ENCODE measurements at places on chromosomes 11 and 22. TPM values are rescaled to one million over a fixed set of nuclear protein-coding genes. Genes with fewer than 3 reads are reported as not detected.

DNA sequence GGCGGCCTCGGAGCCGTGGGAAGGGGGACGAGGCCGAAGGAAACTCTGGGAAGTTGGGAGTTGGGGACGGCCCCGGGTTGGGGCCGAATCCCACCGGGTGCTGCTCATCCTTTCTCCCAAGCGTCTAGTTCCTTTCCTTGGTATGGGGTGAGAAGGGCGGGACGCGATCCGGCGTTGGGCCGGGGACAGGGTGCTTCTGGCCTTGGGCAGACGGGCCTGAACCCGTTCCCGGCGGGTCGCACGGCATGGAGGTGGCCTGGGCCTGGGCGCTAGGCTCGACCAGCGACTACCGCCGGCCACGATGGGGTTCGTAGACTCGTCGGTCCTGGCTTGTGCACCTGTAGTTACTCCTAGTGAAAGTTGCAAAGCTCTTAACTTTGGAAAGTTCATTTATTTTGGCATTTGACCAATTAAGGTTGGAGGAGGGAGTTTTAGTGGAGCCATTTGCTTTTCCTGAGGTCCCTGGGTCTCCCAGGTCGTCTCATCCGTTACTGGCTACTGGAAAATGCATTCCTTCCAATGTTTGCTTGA lies 1.0 kb downstream of the SYT9 start:
- H3K36me3 ChIP-seq: no peaks in the 10 kb centered on the region
- DNase-seq: no peak
- H3K27me3 ChIP-seq: peaks cover 21% of the 10 kb centered on the region
- no peak overlapping the region for H3K4me3 ChIP-seq

SHISAL1 gene
- total RNA-seq: not detected

DNA sequence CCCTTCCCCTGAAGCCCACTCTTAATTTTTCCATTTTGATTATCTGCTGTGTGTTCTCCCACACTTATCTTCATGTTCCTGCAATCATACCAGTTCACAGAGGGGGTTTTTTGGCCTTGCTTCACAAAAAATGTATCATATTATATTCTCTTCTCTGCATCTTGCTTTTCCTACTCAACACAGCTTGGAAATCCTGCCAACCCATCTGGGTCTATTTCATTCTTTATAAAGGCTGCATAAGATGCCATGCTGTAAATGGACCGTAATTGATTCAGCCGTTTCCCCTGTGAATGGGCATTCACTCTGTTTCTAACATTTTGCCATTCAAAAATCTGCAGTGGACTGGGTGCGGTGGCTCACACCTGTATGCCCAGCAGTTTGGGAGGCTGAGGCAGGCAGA lies 30.5 kb downstream of the CD6 start:
- no peak for DNase-seq
- H3K4me1 ChIP-seq: peaks cover 17% of the 10 kb centered on the region
- H3K27ac ChIP-seq: no peak overlapping the region
- no peaks in the 10 kb centered on the region for H3K36me3 ChIP-seq
- H3K27me3 ChIP-seq: no peaks in the 10 kb centered on the region
- no peak overlapping the region for H3K4me3 ChIP-seq

DNA sequence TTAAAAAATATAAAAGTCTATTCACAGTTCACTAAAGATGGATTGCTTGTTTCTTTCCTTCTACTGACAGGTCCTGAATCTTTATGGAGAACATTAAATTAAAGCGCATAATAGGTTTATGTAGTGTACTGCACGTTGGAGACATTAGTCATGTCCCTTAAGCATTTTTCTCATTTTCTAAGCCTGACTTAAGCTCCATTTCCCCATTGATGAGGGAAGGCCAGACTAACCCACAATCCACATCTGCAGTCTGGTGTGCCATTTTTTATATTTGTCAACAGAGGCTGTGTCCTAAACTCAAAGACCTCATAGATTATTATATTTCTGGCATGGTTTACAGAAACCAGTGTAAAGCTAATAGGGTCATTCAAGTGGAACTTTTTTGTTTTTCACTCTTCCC lies 39.9 kb downstream of the CADM1 start:
- H3K27ac ChIP-seq: no peak overlapping the region
- no peaks in the 10 kb centered on the region for H3K4me1 ChIP-seq
- H3K4me3 ChIP-seq: no peak overlapping the region
- H3K27me3 ChIP-seq: no peaks in the 10 kb centered on the region

OR56A1 gene
- total RNA-seq: 0.16 TPM

MFRP gene
- not detected for total RNA-seq

SCUBE2 gene
- total RNA-seq: not detected

GRCh38 chr11:64802370-64803157 lies 450 bp downstream of the MAP4K2 start:
- H3K4me1 ChIP-seq: peaks cover 42% of the 10 kb centered on the region
- H3K27ac ChIP-seq: peak overlapping the region; percentile 62
- H3K27me3 ChIP-seq: no peaks in the 10 kb centered on the region
- DNase-seq: peak; percentile 66
- peak overlapping the region; percentile 46 for H3K4me3 ChIP-seq

GRCh38 chr22:47148510-47148909 lies 386.1 kb downstream of the TBC1D22A start:
- no peak for DNase-seq
- H3K4me1 ChIP-seq: no peaks in the 10 kb centered on the region

GRCh38 chr11:57482782-57483561 lies 22.6 kb downstream of the RTN4RL2 start:
- DNase-seq: peak; percentile 79
- H3K27ac ChIP-seq: no peak overlapping the region
- no peak overlapping the region for H3K4me3 ChIP-seq
- peaks cover 12% of the 10 kb centered on the region for H3K36me3 ChIP-seq

All from natural killer cell (primary cell).